ENCODE measurements at places on chromosomes 4 and X. TPM values are rescaled to one million over a fixed set of nuclear protein-coding genes. Genes with fewer than 3 reads are reported as not detected.
A peak's percentile ranks its signal among the peaks of the same experiment; 100 is the strongest.

OPHN1 gene
- total RNA-seq: 2.4 TPM

G6PD gene
- 61.8 TPM for total RNA-seq

MAGT1 gene
- 103 TPM for total RNA-seq

DNA sequence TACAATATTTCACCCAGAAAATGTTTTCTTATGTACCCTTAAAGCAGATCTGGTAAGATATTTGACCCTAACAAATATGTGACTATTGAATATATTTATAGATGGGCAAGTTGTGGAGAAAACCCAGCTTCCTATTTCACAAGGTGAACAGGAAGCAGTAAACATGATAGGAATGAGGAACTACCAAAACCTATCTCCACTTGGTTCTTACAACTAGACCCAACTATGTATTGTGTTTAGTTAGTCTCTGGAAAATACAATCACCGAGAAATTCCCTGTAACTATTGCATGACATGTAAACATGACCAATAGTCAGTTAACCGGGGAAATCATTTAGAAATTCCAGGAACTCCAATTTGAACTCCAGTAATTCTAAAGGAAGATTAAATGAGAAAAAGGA is 8.4 kb upstream of the RXFP1 start:
- no peak for DNase-seq

- DNase-seq: peak; percentile 20
These were observed 6.2 kb downstream of the NR0B1 start for GRCh38 chrX:30302956-30303355.

- DNase-seq: peak; percentile 5
These were observed 103.6 kb downstream of the EMCN start for GRCh38 chr4:100414016-100414790.

Measured in MG63 (cell line).